ENCODE measurements at places on chromosomes 2 and 18. TPM values are rescaled to one million over a fixed set of nuclear protein-coding genes. Genes with fewer than 3 reads are reported as not detected.
A peak's percentile ranks its signal among the peaks of the same experiment; 100 is the strongest.

DNA sequence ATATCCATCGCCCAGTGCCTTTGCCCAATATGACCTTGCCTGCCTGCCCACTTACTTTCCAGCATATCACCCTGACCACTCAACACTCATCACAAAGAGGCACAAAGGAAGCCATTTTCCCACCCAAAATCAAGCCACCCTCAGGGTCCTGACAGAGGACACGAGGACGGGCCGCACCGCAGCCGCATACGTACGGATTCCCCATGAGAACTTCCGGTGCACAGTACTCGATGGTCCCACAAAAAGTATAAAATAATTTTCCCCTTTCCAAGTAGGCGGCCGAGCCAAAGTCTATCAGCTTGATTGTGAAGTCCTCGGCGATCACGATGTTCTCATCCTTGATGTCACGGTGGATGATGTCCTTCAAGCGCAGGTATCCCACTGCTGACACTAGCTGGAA is 10.0 kb upstream of the MTERF4 start:
- no peak for DNase-seq

- DNase-seq: peak; percentile 96
These were observed 46.1 kb upstream of the PTMA start for GRCh38 chr2:231662028-231662810.

DNA sequence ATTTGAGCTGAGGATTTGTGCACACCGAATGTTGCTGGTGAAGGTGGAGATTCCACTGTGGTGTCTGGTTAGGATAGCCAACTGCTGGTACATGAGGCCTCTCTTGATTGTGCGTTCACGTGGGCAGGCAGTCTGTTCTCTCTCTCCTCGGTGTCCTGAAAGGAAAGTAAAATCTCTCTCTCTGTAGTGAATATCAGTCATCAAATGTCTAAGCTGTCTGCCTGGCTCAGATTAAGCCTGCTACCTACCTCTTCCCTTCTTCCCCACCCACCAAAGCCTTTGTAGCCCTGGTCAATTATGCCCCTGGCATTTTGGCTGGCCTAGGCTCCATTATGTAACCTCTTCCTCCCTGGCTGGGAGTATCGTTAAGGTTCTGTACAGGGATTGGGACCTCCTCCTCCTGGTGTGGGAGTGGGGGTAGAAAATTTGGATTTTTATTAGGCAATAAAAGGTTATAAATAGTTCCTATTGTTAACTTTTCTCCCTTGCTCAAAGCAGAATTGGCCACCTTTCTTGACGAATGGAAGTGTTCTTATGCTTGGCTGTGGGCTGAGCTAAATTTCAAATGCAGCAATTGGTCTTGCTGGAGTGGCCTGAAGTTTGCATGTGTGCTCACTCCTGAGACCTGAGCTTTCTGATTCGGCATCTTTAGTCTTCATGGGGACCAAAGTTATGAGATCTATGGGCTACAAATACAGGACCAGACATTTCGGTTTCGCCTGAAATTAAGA is 148.8 kb downstream of the WDSUB1 start:
- no peak for DNase-seq

DNA sequence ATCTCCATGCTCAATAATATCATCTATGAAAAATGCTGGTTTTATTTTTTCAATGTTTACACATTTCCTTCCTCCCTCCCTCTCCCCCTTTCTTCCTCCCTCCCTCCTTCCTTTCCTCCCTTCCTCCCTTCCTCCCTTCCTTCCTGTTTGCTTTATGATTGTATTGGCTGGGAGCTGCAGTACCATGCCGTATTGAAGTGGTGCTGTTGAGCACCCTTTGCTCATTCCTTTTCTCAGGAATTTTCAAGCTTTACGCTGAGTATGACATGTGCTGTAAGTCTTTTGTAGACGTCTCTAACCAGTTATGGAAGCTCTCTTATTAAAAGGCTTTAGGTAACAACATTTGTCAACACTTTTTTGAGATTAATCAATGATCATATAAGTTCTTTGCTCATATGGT is 100.4 kb downstream of the SNTG2 start:
- DNase-seq: no peak

GRCh38 chr2:4908461-4908860 is 783.7 kb upstream of the SOX11 start:
- no peak for DNase-seq

Gene LIPG
- total RNA-seq: not detected

GRCh38 chr2:205975082-205975949 is 110.7 kb downstream of the INO80D start:
- no peak for DNase-seq

Measured in left ventricle myocardium inferior (tissue), 1 donor.